ENCODE measurements at places on chromosomes 2 and 18.

- no peak for DNase-seq
These were observed 26.3 kb downstream of the B4GALT6 start for GRCh38 chr18:31657823-31658669.

DNA sequence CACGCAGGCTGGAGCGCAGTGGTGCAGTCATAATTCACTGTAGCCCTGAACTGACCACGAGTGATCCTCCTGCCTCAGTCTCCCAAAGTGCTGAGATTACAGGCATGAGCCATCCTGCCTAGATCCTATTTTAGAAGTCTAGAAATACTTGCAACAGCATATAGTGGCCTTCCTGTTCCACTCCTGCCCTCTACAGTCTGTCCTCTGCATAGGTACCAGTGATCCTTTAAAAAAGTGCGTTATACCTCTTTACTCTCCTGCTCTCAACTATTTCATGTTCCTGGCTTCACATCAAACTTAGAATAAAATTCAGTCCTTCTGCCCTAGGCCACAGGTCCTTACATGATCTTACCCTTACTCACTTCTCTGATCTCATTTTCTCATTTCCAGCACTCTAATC, 6.0 kb downstream of the COMMD1 start:
- no peak for DNase-seq

DNA sequence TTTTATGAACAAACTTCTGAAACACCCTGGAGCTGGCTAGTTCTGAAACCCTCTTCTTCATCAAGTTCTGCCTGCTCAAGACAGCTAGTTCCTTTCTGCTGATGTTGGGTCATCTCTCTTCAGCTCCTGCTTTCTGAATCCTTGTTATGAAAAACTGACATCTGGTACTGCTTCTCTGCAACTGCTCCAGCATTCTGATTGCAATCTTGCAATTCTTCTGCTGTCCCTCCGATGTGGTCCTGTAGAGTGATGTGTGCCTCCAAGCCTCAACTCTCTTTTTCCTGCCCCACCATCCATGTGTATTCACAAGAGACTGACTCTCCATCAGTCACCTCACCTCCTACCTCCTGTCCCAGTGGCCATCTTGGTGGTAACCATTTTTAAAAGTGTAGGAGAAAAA, 21.8 kb downstream of the COL6A3 start:
- DNase-seq = no peak

DNA sequence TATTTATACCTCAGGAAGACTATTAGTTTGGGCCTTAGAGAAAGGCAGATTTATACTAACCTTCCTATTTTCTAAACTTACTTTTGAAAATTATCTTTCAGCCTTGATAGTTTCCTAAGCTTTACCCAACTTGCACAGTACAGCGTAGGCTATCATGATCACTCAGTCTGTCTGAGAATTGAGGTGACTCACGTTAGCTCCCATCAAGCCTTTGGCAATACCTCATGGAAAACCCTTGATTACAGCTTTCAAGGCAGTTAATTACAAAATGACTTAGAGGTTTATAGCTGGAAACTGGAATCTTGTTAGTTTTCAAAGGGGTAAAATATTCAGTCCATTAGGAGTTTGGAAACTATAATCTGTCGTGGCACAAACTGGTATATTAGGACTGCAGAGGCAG, 26.4 kb upstream of the ARMC9 start:
- no peak for DNase-seq

- DNase-seq = peak; percentile 63
These were observed 47.7 kb upstream of the POMC start for GRCh38 chr2:25215948-25216679.

DNA sequence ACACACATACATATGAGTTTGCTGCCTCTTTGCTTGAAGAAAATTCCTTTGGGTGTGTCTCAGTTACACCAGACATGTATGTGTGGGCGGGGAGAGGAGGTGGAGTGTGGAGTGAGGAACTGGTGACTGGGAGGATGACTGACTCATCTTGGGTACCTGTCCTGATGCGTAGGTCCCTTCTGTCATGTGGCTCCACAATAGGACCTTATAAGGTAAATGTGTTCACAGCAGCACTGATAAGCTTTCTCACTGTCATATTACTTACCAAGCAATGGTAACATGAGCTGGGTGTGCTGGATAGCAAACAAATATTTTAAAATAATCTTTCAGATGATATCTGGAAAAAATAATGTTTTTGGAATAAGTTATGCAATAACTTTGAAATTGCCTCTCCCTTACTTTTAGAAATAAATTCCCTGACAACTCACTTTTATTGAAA, 45.1 kb downstream of the SLC9A2 start:
- no peak for DNase-seq
